ENCODE measurements at places on chromosomes 13 and 19.

DNA sequence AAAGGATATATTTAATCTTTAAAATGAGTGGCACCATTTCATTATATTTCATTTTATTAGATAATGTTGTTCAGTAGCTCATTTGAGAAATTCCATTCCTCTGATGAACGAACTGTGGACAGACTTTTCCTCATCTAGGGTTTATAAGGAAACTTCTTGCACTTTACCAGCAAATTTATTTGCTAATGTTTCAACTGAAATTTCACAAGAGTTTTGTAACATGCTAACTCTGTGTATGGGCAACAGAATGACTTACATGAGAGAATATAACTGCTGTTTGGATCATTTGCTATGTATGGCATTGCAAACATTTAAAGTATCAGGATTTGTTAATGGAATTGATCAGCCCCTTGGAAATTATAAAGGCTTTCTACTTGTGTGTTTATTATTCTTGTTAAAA is 3.7 kb upstream of the IRS2 start:
- DNase-seq: no peak

- DNase-seq: no peak
Measured at GRCh38 chr13:112641456-112642089, 48.3 kb upstream of the ATP11A start.

DNA sequence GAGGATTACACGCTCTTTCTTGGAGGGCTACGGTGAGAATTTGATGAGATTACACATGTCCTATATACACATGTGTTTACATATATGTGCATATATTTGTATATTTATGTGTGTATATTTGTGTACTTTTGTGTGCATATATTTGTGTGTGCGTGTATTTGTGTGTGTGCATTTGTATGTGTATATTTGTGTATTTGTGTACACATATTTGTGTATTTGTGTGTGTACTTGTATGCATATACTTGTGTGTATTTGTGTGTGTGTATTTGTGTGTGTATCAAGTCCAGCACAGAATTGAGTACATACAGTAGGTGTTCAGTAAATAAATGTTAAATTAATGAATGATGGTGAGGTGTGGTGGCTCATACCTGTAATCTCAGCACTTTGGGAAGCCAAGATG is 1.8 kb downstream of the TMEM143 start:
- DNase-seq: no peak

DNA sequence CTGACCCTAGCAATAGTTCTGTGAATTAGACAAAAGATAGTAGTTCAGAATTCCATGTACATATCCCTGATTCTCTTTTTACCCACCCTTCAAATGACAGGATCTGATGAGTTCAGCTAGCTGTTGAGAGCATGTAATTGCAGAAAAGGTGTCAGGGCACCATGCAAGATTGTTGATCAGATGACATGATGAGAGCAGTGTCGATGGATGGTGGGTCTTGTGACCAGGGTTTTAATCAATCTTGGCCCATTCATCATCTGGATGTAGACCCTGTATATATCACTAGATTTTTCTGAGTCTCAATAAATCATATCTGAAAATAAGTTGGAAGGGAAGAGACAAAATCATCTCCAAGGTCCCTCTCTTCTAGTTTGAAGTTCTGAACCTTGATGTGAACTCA is 379.0 kb downstream of the OXGR1 start:
- no peak for DNase-seq

- no peak for DNase-seq
Measured at GRCh38 chr13:48507021-48507420, 25.9 kb downstream of the RCBTB2 start.

DNA sequence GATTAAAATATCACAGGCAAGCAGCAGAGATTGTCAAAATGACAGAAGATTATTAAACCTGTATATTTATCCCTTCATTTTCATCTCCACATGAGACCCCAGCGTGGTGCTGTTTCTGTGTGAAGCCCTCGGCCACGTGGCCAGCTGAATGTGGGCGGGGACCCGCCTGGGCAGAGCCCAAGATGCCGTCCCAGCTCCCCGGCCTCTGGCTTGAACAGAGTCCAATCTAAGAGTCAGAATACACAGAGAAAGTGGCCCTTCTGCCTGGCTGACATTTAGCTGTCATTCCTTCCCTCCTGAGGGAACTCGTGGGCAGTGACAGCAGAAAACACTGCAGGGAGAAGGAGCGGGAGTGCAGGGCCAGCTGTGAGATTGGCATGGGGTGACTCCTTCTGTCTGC is 34.9 kb upstream of the UQCRFS1 start:
- DNase-seq: no peak

DNA sequence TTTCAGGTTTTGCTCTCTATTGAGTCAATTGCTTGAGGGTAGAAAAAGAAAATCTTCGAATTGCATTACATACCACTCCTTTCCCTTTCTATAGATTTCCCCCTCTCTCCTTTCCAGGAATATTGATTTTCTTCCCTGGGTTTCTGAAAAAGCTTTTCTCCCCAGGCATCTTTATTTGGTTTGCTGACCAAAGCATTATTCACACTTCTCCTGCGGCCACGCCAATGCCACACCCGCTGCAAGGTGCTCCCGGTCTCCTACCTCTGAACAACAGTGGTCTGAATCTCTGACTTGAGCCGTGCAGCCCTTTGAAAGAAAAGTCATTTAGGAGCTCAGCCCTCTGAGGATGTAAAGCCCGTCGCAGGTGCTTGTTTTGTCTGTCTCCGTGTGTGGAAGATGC is 350.9 kb upstream of the TMTC4 start:
- DNase-seq: no peak

- DNase-seq: no peak
Measured at GRCh38 chr13:28820099-28821051, at the start of gene MTUS2. Gene MTUS2, plus strand, starts transcription at chr13:28820339.

GRCh38 chr19:17078920-17079709 is 3.5 kb downstream of the MYO9B start:
- no peak for DNase-seq

DNA sequence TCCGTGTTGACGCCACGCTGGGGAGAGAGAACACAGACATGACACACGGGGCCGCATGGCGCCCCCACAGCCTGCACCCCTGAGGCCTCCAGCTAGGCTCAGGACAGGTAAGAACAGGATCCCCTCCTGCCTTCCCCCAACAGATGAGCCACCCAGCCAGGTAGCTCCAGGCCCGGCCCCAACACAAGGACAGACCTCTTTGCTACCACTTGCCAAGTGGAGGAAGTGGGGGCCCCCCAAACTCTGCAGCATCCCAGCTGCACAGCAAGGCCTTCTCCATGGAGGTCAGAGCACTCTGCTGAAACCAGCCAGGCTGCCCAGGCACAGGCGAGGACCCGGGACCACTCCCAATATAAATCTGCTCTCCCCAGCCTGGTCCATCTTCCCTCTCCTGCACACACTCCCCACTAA is 31.5 kb downstream of the PEPD start:
- no peak for DNase-seq

DNA sequence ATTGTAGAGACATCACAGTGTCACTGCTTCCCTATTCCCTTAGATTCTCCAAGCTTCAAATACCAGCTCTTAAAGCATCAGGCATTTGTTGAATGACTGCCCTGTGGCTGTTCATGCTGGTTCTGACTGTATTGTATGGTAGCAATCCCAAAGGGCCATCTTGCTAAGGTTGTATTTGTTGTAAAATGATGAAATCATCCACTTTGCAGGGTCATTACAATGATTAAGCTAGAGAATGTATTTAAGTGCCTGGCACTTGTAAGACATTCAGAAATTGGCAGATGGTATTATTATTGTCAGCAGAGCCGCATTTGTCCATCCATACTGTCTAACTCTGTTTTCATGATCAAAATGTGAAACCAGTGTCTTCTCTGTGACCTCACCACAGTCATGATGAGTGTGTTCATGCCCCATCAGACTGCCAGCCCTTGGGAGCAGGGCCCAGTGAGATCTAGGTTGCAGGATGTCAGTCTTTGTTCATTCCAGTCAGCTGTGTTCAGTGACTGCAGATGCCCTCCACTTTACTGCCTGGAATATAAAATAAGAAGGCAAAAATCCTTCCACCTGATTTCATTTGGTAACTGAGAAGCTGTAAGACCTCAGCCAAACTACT is 86.1 kb downstream of the DHRS12 start:
- no peak for DNase-seq
